ENCODE measurements at places on chromosomes 4 and X.
A peak's percentile ranks its signal among the peaks of the same experiment; 100 is the strongest.

- DNase-seq, result no peak
Measured at GRCh38 chrX:105018865-105019264, 201.6 kb downstream of the TEX13A start.

DNA sequence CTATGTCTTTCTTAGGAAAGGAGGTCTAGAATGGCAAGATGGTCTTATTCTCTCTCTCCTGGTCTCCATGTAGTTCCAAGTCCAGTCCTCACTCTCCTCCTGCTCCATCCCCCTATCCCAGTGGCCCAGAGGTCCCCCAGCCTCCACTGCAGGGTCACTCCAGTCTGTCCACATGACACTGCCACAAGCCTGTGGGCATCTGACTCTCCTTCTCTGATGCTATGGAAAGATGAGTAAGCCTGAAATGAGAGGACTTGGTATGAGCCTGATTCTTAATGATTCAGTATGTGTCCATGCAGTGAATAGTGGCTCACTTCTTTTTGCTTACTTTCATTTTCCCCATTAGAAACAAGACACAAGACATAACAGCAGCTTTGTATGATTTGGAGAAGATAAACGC, 516.8 kb upstream of the ADGRL3 start:
- DNase-seq, result peak; percentile 86

GRCh38 chr4:152578670-152579069, 42.8 kb upstream of the FBXW7 start:
- DNase-seq, result no peak

DNA sequence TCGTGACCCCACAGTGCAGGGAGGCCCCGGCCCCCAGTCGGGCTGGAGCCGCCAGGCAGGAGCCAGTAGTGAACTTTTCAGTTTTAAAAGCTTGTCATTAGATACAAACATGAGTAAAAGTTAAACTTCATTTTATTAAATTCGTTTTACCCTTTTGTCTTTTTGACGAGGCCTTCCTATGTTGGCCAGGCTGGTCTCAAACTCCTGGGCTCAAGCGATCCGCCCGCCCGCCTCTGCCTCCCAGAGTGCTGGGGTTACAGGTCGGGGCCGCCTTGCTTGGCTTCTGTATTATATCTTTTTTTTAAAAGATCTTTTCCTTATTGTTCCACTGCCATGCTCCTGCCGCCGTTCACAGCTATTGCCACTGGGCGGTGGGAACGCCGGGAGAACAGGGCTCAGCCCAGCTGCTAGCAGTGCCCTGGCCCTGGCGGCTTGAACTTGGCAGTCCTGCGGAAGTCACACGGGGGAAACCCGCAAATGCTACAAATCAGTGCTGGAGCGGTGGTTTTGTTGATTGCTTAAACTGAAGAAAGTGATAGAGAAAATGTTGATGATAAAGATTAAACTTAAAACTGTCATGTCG, 968 bp upstream of the NELFA start:
- no peak for DNase-seq

- no peak for DNase-seq
Measured at GRCh38 chr4:100690812-100691211, 173.0 kb upstream of the EMCN start.

DNA sequence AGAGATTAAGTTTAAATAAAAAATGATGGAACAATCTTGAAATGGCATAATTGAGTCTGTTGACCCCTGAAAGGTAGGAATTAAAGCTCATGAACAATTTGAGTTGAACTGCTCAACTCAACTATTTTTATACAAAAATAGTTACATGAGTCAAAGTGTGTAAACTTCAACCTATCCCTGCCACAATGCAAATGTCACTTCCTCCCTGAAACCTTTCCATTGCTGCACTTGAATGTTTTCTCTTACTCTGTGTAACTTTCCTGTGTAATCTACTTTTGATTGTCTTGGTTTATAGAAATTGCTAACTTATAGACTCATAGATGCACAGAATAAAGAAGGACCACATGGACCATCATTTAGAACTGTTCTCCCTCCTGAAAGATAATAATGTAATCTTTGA, 218.5 kb downstream of the GBA3 start:
- DNase-seq, result no peak

DNA sequence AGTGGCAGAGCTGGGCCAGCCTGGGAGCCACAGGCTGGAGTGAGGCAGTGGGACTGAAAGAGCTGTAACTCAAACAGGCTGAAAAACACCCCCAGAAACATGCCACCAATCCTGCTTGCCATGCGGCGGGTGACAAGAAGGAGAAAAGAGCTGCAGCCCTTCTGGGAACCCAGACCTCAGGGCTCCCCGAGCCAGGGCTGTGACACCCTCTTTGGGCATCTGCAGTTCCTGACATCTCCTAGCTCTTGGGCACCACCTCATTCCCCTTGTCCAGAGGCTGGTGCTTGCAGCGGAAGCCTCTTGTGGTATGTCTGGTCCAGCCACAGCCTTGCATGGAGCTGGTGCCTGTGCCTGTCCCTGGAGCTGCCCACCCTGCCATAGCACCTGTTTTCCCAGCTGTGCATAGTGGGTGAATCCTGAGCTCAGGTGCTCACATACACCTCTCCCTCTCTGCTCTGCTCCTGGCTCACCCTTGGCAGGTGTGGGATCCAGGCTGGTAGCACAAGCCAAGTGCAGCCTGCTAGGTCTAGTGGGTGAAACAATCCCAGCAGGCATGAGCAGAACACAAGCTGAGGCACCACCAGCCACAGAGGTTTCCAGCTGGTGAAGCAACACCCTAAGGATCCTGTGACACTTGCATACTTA, 149.0 kb downstream of the CXXC4 start:
- DNase-seq, result no peak

GRCh38 chrX:155179346-155179997, 36.8 kb upstream of the VBP1 start:
- DNase-seq, result no peak

GRCh38 chrX:103586314-103586646, 965 bp downstream of the TCEAL4 start:
- no peak for DNase-seq

DNA sequence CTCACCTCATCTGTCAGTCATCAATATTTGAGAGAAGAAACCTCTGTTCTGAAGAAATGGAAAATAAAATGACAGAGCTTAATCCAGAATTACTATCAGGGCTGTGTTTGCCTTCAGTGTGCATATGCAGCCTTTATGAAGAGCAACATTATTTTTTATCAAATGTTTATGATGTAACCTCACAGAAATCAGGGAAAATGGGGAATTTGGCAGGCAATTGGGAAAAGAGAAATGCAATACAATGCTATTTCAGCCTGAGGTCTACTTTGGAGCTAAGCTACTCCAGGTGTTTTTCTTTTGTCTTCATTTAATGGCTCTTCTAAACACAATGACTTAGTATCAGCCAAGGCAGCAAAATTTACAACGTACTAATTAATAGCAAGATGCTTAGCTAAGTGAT, 241.1 kb upstream of the TET2 start:
- DNase-seq, result no peak

- no peak for DNase-seq
Measured at GRCh38 chr4:60857130-60857753, 342.9 kb upstream of the ADGRL3 start.

DNA sequence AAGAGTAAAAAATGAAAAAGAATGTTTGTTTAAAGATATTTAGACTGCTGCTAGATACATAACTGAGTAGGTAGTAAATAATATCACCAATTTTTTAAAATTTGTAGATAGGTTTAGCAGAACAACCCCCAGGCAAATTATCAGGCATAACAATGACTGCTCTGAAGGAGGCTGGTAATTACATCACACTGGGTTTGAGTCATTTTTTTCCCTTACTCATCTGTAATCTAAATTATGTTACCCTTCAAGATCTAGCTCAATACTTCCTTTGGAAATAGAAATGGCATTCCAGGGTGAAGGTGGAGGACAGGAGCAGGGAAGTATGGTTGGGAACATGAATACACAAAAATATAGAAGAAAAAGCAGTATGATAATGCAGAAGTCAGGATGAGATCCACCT, 431.6 kb upstream of the MAOA start:
- DNase-seq, result no peak

GRCh38 chr4:40992472-40993295, 221.7 kb downstream of the APBB2 start:
- no peak for DNase-seq

DNA sequence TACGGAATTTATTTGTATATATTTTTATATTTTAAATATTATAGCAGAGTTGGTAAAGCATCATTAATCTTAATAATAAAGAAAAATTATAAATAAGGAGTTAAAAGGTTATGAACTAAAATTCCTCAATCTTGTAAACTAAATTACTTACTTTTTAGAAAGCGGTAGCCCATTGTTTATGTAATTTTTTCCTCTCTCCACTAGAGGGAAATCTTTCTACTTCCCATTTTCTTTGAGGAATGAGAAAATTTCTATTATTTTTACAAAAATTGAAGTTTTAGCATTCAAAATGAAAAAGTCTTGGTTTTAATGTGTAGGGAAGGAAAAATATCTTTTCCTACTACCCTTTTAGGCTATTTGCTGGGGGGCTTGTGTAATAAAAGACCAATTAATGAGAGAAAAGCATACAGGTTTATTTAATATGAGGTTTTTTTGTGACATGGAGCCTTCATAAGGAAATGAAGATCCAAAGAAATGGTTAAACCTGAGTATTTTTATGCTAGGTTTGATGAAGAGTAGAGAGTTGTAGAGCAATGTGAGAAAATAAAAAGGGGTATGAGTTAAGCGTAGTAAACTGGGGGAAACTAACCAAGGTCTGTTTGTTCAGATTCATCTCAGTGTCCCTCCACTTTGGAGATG, 68.7 kb upstream of the ADAD1 start:
- no peak for DNase-seq

GRCh38 chr4:57220172-57220571, 110.0 kb upstream of the IGFBP7 start:
- DNase-seq, result no peak

DNA sequence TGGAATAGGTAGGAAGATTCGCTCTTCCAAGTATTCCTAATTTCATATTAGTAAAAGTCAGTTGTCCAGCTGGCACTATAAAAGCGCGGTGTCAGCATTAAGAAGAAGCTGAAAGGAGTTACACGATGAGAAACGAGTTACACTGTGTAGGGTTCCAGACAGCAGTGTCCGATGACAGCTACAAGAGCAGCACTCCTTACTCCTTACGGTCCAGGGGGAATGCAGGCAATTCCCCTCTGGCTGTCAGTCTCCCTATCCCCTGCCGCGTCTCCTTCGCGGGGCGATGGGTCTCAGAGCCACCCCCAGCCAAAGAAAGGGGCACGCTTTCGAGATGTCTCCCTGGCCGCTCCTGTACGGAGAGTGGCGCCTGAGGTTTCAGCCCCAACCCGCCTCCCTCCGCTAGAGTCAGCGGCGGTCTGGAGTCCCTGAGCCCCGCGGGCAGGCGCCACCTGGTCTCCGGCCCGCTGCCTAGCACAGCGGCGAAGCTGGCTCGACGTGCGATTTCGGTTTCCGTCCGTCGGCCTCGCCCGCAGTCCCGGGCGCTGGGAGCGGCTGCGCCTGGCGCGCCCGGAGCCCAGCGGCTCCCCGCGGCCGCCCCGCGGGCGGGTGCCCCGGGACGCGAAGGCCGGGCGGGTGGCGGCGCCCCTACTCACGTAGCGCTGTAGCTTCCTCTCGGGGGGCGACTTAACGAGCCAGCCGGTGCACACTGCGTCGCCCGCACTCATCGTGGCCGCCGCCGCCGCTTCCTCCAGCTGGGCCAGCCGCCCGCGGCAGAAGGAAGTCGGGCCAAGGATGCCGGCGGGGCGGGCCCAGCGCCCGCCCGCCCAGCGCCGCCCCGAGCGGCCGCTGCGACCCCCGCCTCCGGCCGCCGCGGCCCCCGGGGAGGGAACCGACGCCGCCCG, at the start of gene GAB3:
Gene GAB3, minus strand, starts transcription at position 777 of the 902 bp plus-strand sequence. Its CDS starts 52 bp downstream, at position 725.
- no peak for DNase-seq

DNA sequence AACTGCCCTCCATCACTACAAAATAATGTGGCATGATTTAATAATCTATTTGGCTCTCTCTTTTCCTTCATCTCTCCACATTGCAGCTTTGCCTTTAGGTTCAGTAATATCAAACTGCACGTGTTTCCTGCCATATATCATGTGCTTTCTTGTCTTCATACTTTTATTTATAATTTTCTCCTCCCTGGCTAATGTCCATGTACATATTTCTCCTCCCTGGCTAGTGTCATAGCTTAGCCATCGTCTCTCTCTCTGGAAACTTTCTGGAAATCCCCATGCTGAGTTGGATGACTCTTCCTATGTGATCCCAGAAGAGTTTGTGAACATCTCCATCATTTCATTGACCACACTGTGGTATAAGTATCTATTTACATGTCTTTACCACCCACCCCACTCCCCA, 21.3 kb upstream of the PDGFC start:
- no peak for DNase-seq

GRCh38 chrX:5051831-5052491, 1176.7 kb downstream of the NLGN4X start:
- DNase-seq, result peak; percentile 26
